ENCODE measurements at places on chromosomes 12 and 14.

- DNase-seq: no peak
These were observed 45.7 kb downstream of the SPATS2 start for GRCh38 chr12:49413010-49413409.

- no peak for DNase-seq
These were observed 53.1 kb upstream of the STON2 start for GRCh38 chr14:81453166-81453766.

- DNase-seq: no peak
These were observed 3.8 kb downstream of the PRKCH start for GRCh38 chr14:61325166-61325565.

- no peak for DNase-seq
These were observed 72.1 kb downstream of the PLEKHA5 start for GRCh38 chr12:19201661-19202060.

- no peak for DNase-seq
These were observed 839.2 kb downstream of the SLC6A15 start for GRCh38 chr12:84073401-84073800.

DNA sequence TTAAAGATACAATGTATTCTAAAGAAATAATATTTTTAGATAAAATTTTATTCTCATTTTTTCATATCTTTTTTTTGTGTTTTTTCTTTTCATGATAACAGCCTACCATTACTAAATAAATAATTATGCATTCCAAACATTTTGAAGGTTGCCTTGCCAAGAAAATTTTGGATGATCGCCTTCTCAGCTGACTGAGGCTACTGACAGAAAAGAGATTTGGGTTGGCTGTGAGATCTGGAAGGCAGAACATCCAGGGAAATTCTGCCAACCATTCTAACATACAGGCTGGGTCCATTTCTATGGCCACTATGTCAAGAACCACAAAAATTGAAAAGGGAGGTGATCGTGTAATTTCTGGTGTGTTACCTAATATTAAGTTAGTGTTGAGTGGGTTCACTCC lies 48.1 kb downstream of the GALNT8 start:
- DNase-seq: no peak

GRCh38 chr12:32754111-32754510 lies 1.6 kb downstream of the YARS2 start:
- DNase-seq: no peak

DNA sequence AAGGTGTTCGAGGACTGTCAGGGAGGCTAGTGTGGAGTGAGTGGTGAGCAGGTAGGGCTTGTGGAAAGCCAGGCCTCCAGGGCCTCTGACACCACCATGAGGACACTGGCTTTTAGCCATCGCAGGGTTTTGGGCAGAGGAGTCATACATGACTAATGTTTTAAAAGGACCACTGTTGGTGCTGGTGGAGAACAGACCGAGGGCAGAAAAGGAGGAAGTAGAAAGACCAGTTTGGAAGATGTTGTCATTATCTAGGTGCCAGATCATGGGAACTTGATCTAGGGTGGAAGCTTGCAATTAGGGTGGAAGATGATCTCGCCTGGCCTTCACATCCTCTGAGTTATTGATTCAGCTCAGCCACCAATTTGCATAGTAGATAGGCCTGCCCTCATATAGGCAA lies 144.2 kb downstream of the C12orf75 start:
- DNase-seq: no peak

GRCh38 chr12:128259556-128260070 lies 7.4 kb upstream of the TMEM132C start:
- DNase-seq: no peak

DNA sequence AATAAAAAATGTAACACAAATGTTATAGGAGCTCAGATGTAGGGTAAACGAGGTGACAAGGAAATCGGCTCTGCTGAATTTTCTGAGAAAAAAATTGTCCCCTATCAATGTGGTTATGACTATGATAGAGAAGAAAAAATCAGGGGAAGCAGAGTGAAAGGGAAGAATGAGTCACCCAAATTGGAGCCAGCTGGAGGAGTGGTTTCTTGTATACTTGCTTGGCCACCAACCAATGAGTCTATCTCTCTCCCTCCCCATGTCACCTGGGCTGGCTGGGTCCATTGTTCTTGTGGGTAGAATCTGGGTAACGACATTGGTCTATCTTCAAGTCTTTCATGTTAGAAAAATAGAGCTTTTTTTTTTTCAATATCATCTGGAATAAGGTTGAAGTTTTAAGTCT lies 196.6 kb upstream of the FLRT2 start:
- no peak for DNase-seq

- no peak for DNase-seq
These were observed 313.3 kb downstream of the DUSP6 start for GRCh38 chr12:89038831-89039512.

- no peak for DNase-seq
These were observed 74.9 kb downstream of the PPP2R5E start for GRCh38 chr14:63468294-63468693.

GRCh38 chr12:34336619-34337465 lies 314.5 kb downstream of the ALG10 start:
- DNase-seq: no peak

DNA sequence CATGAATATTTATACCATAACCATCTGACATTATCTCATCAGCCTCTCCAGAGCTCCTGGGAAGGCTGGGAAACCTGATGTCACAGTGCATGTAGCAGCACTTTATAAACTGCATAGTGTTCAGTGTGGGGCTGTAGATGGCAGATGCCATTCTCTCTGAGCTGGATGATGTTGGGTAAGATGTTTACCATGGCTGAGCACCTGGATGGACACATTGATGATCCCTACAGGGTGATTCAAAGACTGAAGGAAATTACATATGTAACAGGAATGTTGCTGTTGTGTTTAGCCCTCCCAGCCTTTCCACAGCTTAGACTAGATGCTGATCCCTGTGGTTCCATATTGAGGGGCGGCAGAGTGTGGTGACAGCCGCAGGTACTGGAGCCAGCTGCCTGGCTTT lies 37.4 kb downstream of the IFT43 start:
- DNase-seq: no peak

DNA sequence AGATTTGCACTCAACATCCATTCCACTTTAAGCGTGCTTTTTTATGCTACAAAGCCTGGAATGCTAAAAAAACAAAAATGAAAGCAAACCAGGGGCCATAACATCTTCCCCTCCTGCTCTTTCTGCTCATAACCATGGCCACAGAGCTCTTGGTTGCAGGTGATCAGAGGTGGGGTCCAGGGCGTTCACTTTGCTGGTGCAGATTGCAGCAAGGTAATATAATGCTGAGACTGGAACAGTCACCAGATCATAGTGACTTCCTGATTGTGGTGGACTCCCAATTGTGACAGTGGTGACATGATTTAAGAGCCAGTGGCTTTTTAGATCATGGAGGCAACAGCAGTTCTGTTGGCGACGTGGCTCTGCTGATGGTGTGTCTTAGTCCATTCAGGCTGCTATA lies 115.0 kb upstream of the CPM start:
- no peak for DNase-seq

DNA sequence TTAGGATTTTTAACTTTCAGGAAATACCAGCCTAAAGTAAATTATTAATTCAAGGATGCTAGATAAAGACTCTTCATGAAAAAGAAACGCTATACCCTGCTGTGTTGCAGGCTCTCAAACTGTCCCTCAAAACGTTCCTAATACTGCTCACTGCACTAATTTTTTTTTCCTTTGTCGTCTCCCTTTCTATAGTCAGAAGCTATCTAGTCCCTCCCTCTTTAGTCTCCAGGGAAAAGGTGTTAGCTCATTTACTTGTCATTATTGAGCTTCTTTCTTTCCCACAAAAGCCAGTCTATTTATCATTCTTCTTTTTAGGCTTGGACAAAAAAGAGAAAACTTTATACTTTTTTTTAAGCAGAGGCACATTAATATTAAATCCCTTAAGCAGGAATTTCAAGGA lies 30.3 kb upstream of the INSM2 start:
- no peak for DNase-seq

- no peak for DNase-seq
These were observed 973 bp downstream of the P2RX2 start for GRCh38 chr12:132619386-132620112.

GRCh38 chr14:36663404-36664321 lies 2.0 kb downstream of the PAX9 start:
- DNase-seq: no peak

DNA sequence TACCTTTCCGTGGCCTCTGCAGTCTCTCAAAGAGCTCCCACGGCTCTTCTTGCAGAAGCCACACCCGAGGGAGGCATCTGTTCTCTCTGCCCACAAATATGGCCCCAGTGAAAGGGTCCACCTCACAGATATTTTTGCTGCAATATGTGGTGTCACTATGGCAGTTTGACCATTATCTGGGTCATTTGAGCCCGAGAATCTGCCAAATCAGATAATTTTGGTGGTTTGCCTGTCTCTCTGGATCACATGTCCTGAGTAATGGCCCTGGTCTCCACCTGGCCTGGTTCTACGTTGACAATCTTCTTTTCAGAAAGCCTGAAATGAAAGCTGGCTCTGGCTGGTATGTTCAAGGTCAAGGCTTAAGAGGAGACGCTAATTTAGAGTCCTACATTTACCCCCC lies 5.7 kb upstream of the WSCD2 start:
- DNase-seq: no peak

- no peak for DNase-seq
These were observed 63.3 kb upstream of the DAAM1 start for GRCh38 chr14:59125156-59125555.

- no peak for DNase-seq
These were observed 10.4 kb downstream of the SAV1 start for GRCh38 chr14:50657753-50658152.

DNA sequence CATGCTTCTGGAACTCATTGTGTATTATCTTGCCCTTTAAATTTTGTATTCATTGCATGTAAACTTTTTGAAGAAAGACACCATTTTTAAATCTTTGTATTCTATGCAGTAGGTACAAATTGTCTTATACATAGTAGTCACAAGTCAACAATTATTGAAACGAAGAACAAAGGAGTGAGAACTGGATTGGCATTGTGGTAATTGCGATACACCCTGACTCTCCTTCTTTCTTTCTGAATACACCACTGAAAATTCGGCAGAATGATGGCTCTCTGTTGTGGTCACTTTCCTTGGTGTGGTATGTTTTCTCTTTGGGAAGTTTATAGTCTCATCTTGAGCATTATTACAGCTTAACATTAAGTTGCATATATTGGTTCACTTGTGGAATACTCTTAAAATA lies 34.1 kb downstream of the SLC16A7 start:
- DNase-seq: no peak

GRCh38 chr14:75022655-75023054 lies 19.9 kb downstream of the EIF2B2 start:
- no peak for DNase-seq

- DNase-seq: no peak
These were observed 77.7 kb downstream of the PPP2R5C start for GRCh38 chr14:101839236-101839635.

DNA sequence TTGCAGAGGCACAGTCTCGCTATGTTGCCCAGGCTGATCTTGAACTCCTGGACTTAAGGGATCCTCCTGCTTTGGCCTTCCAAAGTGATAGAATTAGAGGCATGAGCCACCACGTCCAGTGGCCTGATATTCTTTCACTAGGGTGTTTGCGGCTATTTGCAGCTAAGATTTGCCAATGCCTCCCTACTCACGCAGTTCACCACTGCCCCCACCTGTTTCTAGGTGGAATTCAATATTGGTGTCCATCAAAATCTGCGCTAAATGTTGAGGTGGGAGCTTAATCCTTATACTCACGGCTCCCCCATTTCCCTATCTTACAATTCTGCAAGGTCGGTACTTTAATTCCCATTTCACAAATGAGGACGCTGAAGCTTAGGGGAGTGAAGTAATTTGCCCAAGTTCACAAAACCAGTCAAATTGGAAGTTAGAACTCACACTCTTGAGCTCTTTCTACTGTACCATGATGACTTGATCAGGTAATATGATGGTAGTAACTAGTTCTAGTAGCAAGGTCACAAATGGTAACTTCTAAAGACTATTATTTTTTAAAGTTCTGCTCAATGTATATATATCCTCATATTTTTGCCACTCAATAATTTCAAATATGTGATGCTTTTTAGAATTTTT lies 22.1 kb upstream of the LRRC9 start:
- DNase-seq: no peak

GRCh38 chr12:133225527-133225926 lies 10.2 kb downstream of the ANHX start:
- DNase-seq: no peak

GRCh38 chr14:95229749-95230148 lies 72.4 kb upstream of the DICER1 start:
- no peak for DNase-seq

- DNase-seq: peak; percentile 64
These were observed 157.5 kb upstream of the HIF1A start for GRCh38 chr14:61537563-61538463.

DNA sequence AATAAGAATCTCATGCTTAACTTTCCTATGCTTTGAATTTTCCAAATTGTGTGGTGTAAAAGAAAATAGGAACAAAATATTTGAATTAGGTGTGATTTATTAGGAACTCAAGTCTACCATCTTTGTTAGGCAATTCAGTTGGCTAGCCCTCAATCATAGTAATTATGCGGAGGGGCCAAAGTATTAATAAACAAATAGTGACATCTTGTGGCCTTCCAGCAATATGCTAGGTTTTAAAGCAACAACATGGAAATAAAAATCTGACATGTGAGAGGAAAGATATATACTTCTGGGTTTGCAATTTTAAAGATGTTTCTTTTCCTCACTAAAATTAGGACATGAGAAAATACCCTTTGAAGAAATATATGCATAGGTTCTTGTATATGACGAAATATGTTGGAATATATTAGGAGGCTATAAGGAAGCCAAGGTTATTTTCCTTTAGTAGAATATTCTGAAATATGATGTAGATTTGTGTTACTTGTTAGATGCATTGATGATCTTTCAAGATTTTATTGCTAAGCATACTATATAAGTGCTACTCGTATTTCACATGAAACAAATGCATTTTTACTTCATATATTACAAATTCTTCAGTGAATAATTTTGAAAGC lies 200.4 kb downstream of the PTPRO start:
- no peak for DNase-seq

DNA sequence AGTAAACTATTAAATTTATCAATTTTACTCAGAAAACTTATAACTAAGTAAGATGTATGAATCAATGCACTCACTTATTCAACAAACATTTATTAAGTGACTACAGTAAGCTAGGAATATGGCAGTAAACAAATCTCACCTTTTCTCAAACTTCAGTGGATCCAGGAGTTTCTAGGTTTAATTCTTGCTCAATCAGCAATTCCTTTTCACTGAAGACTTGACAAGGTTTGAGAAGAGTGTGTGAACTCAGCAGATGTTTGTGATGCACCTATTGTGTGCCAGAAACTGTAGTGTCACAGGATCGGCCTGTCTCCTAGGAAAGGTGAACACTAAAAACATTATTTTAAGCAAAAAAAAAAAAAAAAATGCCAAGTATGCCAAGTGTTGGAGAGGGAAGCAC lies 167.8 kb downstream of the ALG10 start:
- DNase-seq: no peak

DNA sequence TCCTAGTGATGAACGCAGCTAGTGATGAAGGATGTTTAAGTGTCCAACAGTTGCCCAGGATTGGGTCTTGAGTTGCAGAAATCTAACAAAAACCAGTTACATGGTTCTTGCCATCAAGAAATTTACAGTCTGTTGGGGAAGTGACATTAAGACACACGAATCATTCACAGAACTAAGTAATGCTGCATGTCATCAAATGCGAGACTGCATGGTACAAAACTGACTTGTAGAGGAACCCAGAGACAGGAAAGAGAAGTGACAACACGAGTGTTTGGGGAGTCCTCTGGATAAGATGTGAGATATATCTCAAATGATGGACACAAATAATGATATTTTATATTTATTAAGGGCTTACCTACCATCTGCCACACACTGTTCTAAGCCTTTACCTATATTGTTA lies 6.1 kb upstream of the SYNE3 start:
- DNase-seq: no peak

- DNase-seq: no peak
These were observed 59.3 kb downstream of the PHETA1 start for GRCh38 chr12:111309584-111309983.

All from Peyer's patch (tissue), 4 donors.